Activated naive CD4-positive, alpha-beta T cell treated with anti-CD3 and anti-CD28 coated beads, Interleukin-2, amount 50 U/mL, for 16 hours (primary cell): ENCODE measurements at places on chromosomes 7 and 10.

- no peak for DNase-seq
Measured at GRCh38 chr10:87503886-87504285, 807 bp upstream of the MINPP1 start.

- DNase-seq = no peak
Measured at GRCh38 chr7:51764976-51765375, 448.4 kb upstream of the COBL start.

- no peak for DNase-seq
Measured at GRCh38 chr10:7471720-7472367, 61.0 kb upstream of the SFMBT2 start.

DNA sequence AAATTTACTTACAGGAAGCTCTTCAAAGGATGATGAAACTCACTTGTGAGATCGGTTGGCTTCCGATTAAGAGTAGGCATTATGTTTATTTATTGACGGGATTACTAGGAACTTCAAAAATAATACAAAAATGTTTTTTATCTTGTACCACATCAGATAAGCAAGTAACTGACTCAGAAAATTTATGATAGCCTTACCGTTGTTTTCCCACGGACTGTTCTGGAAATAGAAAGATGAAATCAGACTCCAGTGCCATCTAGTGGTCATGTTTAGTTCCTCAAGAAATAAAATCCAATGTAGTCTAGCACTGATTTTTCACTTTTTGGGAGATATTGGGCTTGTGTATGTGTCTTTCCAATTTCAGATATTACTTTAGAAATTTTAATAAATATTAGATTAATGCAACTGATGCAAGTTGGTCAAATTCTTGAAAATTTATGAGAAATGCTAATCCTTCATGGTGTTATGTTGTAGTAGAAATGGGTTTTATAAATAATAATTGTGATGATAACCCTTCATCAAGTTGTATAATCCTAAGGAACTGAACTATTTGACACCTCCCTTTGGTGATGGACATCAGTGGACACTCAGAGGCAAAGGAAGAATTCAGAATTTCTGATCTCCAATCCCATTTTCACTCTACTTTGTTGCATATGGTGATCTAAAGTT, 168.8 kb downstream of the TMEM26 start:
- no peak for DNase-seq

GRCh38 chr10:89466599-89467035, 52.2 kb downstream of the IFIT5 start:
- DNase-seq = no peak

DNA sequence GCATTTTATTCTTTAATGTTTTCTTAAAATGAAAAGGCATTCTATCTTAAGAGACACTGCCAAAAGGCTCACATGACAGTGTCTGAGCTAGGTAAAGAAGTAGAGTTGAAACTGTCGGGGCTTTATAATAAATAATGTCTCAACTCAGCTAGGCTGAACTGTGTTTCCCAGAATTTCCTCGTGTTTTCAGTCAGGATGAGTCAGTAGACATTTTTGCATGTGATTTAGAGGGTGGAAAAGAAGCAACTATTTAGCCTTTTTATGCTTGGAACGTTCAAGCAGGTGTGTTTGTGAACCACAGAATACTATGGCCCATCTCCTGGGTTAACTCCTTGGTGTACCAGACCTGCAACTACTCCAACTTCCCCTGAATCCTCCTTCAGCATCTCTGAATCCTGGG, 23.4 kb upstream of the LIPA start:
- no peak for DNase-seq

DNA sequence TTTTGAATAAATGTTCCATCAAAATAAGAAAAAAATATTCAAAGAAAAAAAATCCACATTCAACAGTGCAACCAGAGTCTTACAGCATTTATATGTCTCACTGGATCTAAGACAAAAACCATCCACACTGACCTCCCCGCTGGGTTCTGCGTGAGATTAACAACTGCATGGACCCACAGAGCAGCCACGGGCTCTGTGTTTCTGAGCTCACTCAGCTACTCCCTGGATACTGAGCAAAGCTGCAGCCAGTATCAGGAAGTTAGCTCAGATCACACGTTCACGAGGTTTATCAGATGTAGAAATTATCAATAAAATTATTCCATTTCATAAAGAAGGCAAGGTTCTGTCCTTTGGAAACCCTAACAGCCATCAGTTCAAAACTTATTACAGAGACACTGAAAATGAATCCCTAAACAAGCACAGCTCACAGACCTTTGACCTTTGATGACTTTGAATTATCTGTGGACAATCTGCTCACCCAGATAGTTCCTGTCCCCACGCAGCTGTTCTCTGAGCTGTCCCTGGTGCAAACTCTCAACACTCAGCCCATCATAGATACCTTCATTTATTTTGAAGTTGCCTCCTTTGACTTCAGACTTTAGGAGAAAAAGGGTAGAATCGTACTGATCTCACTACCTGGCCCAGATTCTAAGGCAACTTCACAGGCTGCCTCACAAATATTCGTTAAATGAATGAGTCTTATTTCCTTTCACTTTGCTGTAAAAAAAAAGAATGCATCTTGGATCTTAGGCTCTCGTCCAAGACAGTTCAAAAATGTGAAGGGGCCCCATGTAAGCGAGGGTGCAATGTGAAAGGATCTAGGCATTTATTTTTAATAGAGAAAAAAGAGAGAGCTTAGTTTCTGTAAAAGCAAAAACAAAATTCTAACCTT, 67.7 kb upstream of the SVIL start:
- no peak for DNase-seq

- no peak for DNase-seq
Measured at GRCh38 chr7:74134117-74134620, 40.0 kb upstream of the EIF4H start.

DNA sequence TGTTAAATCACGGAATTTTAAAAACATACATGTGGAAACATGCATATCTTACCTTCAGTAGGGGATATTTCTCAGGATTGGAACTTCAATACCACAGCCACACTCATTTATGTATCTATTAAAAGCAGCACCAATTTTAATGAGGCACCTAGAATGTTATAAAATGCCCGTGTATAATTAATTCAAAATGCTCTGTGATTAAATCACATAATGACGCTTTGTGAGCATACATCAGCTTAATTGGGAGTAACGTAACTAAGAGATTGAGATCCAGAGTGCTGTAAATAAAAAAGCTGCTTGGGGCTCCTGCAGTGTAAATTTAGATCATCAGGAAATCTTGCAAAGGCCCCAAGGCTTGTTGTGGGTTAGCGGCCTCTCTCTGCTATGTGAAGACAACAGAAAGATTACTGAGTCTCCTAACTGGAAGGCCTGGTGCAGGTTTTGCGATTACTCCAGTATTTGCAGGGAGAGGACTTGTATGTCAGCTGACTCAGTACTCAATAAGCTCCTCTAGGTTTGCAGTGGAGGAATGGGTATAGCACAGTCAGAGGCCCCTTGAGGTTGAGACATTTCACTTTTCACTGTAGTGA, 195.5 kb upstream of the PHYHIPL start:
- no peak for DNase-seq

GRCh38 chr10:60172363-60172990, 217.2 kb downstream of the ANK3 start:
- no peak for DNase-seq

DNA sequence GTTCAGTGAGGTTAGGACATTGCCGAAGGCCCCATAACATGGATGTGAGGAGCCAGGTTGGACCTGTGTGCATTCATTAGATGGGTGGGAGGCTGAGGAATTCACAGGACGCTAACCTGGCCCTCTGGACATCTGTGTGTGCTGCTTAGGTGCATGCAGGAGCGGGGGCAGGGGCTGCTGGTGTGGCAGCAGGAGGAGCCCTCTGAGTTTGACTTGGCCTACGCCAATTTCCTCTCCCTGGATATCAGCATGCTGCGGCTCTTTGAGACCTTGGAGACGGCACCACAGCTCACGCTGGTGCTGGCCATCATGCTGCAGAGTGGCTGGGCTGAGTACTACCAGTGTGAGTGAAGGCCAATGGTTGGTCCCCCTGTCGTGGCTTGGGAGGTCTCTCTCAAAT, 34.5 kb upstream of the MMD2 start:
- DNase-seq = no peak

DNA sequence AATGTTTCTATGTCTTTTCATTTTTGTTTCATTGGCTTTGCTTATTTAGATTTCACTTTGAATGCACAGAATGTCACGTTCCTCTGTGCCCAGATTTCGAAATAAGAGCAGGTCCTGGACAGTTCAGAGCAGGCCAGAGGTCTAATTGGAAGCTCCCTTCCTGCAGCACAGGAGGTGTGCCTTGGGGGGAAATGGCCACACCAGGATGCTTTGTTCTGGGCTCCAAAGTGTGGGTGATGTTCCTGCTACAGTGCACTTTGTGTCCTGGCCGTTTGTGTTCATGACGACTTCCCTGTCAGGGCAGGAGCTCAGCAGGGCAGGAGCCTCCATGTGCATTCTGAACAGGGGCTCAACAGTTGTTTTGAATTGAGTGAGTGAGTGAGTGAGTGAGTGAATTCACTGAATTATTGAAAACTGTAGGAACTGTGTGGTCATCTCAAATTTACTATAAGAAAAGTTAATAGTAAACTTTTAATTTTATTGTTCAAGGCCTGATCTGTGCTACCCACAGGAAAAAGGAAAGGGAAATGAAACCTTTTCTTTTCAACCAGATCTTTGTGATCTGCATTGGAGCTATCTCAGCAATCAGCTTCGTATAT, 109.5 kb upstream of the GJD4 start:
- DNase-seq = no peak

GRCh38 chr7:118305671-118306070, 81.2 kb downstream of the ANKRD7 start:
- no peak for DNase-seq

DNA sequence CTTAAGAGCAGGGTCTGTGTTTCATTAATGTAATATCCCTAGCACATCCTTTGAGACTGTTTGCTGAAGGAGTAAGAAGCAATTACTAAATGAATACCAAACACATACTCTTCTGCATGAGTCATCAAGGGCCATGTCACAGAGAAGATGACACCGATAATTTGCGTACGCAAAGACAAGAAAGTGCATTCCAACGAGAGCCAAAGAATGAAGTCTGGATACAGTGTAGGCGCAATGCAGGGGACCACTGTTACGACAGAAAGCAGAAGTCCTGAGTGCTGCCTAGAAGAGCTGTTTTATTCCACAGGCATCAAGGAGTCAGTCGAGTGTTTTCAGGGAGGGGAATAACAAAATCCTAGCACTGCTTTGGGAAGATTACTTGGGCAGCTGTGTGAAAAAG, 62.7 kb downstream of the VPS41 start:
- DNase-seq = no peak

DNA sequence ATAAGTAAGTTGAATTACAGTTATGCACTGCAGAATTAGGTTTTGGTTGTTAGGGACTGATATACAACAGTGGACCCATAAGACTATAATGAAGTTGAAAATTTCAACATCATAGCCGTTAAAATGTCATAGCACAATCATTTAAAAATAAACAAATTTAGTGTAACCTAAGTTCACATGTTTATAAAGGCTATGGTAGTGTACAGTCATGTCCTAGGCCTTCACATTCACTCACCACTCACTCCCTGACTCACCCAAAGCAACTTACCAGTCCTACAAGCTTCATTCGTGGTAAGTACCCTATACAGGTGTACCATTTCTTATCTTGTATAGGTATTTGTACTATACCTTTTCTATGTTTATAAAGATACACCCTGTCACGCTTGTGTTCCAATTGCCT, 113.7 kb downstream of the RAB11FIP2 start:
- DNase-seq = no peak

DNA sequence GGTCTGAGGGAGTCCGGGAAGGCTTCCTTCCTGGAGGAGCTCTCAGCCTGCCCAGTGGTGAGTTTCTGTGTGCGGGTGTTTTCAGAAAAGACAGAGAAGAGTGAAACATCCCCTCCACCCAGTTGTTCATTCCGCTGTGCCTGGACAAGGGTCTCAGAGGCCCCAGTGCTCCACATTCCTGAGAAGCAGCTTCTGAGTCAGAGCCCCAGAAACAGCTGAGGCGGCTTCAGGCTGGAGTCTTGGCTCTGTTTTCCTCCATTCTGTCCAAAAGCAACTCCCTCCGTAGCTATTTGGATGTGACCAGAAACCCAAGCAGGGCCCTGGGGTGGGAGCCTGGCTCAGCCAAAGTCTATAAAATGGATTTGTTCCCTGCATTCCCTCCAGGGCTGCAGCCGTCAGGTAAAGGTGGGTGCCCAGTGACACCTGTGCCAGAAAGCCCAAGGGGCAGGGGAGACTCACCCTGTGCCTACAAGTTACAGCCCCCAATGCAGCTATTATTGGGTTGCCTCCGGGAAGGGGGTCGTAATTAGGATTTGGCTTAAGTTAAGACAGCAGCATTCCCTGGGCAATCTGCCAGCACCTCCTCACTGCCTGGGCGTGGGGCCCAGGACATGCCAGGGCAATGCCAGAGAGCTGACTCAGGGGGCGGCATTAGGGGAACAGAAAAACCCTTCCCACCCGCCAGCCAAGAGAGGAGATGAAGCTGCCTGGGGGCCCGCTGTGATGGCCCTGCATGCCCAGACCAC, 13.1 kb upstream of the CAMK2G start:
- DNase-seq = no peak

GRCh38 chr10:110503528-110504110, 5.9 kb downstream of the DUSP5 start:
- DNase-seq = no peak

DNA sequence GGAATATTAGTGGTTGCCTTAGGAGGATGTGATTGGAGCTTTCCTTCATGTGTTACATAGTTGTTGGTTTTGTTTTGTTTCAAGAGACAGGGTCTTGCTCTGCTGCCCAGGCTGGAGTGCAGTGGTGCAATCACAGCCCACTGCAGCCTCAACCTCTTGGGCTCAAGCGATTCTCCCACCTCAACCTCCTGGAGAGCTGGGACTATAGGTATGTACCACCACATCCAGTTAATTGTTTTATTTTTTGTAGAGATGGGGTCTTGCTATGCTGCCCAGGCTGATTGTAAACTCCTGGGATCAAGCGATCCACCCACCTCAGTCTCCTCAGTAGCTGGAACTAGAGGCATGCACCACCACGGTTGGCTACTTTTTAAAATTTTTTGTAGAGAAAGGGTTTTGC, 86.1 kb downstream of the RABGEF1 start:
- no peak for DNase-seq

DNA sequence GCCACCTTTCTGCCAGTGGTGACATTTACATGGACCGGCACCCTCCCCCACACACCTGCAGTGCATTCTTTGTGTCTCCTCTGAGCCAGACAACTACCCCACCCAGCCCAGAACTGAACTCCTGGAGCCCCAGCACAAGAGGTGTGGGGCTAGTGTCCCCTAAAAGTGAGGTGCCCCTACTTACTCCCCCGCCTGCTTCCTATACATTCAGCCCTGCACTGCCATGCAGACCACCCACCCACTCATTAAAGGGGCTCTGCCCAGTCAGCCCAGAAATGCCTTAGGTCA, 1.9 kb downstream of the SAP25 start:
- DNase-seq = no peak

DNA sequence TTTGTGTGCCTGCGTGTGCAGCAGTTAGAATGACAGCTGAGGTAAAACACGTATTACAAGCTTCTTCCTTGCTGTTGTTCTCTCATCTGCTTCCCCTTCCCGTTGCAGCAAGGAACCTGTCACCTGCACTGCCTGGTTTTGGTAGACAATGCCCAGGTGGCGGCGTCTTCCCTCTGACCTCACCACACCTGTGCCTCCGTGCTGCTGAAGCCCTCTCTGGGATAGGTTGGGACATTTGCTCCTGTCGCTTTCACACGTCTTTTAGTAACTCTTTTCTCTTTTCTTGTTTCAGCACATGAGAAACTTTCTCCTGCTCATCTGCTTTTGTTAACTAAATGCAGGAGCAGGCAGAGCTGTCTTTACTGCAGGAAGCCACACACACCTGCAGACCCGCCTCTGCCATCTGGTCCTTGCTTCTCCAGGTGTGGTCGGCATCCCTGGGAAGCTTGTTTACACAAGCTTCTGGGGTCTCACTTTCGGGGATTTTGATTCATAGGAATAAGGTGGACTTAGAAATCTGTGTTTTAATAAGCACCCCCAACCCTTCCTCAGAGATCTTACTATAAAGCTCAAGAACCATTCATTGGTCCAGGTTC, 60.7 kb upstream of the EXOC6 start:
- DNase-seq = no peak
